ENCODE measurements at places on chromosomes 7 and 10.

GRCh38 chr7:116512520-116513188, 12.2 kb upstream of the CAV1 start:
- no peak for DNase-seq

GRCh38 chr10:37379991-37380390, 254.6 kb downstream of the ANKRD30A start:
- no peak for DNase-seq

DNA sequence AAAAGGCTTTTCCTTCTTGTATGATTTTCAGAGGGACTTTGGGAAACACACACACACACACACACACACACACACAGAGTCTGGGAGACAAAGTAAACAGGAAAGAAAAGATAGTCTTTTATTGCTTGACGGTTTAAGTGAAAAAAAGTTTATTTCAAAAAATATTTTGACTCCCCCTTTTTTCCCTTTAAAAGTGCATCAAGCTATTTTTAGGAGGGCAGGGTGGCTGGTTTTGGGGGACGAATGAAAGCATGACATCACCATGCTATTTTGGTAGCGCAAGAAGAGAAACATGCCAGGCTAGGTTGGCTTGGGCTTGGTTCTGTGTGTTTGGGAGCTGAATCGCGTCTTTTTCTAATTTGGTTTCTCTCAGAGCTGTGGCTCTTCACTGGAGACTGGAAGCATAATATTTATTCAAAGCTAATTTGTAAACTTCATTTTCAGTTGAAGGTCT, 129.2 kb downstream of the BAMBI start:
- DNase-seq = no peak

- DNase-seq = no peak
These were observed 4.0 kb upstream of the AFAP1L2 start for GRCh38 chr10:114408112-114408967.

- no peak for DNase-seq
These were observed 347.8 kb downstream of the IPMK start for GRCh38 chr10:57919864-57920263.

DNA sequence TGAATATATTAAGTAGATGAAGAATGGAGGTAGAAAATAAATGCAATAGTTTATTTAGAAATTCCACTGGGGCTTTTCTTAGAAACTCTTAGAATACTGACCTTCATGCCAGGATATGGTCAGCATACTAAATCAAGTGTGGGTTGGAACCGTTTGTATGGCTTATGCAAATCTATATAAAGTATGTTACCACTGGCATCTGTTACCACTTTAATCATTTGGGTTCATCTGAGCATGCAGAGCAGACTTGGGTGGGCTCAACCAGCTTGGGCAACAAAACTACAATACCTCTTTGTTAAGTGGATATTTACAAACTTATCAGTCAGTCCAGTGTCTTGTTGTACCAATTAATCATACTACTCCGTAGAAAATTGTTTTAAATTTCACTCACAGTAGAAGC, 125.8 kb downstream of the CRPPA start:
- DNase-seq = no peak

DNA sequence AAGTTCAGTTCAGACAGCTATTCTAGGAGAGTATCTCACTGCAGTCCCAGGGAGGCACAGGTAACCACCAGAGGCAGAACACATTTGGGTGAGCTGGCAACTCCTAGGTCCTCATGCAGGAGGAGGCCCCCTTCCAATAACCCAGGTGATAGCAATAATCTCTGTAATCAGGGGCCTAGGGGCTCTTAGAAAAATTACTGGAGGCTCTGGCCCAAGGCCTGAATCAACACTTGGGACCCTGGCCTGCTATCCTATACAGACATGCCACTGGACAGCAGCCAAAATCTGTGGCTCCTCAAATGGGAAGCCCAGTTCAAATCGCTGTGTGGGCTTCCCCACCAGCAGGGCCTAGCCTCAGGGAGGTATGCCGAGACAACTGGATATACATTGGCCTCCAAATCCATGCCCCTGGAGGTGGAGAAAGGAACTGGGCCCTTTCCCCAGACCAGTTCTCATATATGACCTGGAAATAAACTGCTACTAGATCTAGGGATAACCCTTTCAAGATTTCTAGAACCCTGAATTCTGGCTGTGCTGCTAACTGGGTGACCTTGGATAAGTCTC, 1.6 kb downstream of the AVPI1 start:
- DNase-seq = no peak

GRCh38 chr10:77191324-77192049, 446.1 kb downstream of the KCNMA1 start:
- DNase-seq = no peak

DNA sequence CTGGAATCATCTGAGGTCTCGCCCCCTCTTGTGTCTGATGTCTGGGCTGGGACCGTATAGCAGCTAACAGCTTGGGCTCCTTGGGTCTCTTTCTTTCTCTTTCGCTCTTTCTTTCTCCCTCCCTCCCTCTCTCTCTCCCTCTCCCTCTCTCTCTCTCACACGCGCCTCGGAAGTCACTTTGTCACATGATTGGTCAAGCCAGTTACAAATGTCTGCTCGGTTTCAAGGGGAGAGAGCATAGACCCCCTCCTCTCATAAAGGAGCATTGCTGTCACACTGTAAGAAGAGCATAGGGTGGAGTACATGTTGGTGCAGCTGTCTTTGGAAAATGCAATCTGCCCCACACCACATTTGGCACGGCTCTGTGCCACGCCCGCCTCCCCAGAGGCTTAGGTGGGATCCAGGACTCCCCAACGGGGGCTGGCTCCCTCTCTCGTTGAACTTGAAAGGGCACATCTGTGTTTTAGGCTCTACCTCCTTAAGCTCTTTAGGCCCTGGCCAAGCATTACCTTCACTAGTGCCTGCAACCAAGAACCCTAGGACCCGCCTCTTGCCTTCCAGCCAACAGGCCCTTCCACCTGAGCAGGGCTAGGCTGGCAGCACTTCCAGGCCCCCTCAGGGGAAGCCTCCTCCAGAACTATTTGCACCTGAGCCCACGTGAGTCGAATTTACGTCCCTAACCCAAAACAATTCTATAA, 61.9 kb upstream of the CACUL1 start:
- DNase-seq = no peak

GRCh38 chr7:36838616-36839225, 114.4 kb upstream of the AOAH start:
- no peak for DNase-seq

DNA sequence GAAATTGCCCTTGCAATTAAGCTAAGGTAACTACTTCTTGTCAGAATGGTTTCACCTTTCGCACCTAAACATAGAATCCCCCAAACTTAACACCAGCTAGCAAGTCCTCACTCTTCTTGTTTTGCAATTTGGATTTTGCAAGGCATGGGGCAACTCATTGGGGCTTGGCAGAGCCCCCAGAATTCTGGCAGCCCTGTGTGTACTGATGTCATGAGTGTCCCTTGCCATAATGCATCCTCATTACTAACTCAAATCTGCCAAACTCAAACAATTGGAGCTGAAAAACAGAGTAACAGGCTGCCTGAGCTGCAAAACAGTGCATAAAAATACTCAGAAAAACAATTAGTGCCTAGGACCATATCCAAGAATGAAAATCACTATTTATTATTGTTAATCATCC, 7.9 kb upstream of the XPNPEP1 start:
- no peak for DNase-seq

DNA sequence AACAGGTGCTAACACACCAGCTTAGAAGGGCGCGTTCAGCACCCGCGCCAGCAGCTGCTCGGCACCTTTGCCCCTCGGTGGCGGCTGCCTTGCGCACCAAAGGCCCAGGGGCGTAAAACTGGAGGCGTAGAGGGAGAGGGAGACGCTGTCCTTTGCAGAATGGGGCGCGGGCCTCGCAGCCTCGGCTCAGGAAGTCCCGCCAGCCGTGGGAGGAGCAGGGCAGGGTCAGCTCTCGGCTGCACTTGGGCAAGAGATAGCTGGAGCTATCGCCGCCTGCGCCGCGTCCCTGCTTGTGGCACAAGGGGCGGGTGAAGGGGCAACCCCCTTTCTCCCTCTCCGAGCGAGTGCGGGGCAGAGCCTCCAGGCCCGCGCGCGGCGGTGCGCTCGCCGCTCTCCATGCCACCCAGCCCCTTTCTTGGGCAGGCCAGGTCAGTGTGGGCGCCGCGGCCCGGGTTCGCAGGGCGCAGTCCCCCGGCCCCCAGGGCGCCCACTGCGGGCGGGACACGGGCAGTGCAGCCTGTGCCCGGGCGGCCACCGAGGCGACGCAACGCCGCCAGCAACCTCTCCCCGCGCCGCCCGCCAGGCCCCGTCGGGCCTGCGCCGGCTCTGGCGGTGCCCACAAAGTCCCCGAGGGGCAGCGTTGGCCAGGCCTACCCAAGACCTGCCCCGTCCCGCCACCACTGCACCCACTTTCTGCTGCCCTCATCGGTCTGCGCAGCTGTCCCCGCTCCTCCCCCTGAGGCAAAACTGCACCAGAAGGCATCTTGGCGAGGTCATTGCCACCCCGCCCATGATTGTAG, 4.1 kb downstream of the NEUROD6 start:
- DNase-seq = no peak

DNA sequence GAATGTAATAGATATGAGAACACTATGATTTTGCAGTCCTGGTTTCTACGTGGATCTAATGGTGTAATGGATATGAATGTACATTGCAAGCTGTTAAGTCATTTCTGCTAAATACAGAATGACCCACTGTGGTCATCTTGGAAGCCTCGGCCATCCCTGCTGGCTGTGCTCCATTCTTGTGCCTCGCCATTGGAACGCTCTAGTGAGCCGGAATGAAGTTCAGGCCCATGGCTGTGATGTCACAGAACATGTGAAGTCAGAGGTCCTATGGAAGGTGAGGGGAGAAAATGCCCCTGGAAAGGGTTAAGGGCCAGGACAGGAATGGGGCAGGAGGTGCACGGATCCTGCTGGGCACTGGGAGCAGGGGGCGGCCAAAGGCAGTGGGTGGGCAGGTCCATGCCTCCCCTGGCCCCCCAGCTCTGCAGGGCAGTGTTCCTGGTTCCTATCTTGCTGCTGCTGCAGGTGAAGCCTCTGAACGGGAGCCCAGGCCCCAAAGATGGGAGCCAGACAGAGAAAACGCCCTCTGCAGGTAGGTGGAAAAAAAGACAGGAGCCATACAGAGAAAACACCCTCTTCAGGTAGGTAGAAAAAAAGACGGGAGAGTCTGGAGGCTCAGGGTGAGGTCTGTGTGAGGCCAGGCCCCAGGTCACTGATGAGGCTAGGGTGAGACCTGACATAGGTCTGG, at the start of gene LLCFC1:
Gene LLCFC1 (plus strand): TSS at position 259 of the 685 bp plus-strand sequence. CDS start 138 bp downstream, at position 397.
- DNase-seq = peak; percentile 19

DNA sequence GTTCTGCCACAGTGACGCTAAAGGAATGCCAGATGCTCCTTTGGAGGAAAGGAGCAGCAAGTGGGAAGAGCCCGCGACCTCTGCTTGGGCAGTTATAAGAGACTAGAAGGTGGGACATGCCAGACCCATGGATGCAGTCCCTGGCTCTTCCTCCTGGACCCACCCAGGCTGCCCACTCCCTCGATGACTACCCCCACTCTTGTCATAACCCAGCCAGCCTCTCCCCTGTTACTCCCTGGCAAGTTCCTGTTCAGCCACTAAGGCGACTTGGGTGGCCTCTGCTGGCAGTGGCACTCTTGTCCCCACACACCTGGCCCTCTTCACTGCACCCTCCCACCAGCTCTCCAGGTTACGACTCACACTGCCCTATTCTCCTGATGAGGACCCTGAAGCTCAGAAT, 33.5 kb downstream of the COL13A1 start:
- no peak for DNase-seq

- DNase-seq = no peak
These were observed 66.0 kb downstream of the ELMO1 start for GRCh38 chr7:37382546-37383088.

GRCh38 chr10:118543714-118544400, 51.6 kb downstream of the PRLHR start:
- no peak for DNase-seq

GRCh38 chr10:100743626-100744135, 1.7 kb upstream of the PAX2 start:
- peak; percentile 77 for DNase-seq

- DNase-seq = no peak
These were observed 178.1 kb downstream of the CALN1 start for GRCh38 chr7:72234086-72234485.

DNA sequence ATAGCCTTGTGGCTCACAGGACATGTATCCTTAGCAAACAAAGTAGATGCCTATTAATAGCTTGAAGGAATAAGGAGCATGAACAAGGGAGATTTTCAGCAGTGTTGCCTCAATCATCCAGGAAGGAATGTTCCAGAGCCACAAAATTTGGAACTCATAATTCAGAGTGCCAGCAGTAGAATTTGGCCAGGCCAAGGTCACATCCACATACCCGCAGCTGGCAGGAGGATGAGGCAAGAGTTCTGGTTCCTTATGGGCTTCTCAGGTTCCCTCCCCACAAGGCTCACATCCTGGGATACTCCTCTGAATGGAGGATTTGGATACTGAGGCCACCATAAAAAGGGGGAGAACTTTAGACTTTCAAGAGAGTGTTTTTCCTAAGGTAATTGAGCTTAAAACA, 45.8 kb downstream of the SUFU start:
- DNase-seq = no peak

DNA sequence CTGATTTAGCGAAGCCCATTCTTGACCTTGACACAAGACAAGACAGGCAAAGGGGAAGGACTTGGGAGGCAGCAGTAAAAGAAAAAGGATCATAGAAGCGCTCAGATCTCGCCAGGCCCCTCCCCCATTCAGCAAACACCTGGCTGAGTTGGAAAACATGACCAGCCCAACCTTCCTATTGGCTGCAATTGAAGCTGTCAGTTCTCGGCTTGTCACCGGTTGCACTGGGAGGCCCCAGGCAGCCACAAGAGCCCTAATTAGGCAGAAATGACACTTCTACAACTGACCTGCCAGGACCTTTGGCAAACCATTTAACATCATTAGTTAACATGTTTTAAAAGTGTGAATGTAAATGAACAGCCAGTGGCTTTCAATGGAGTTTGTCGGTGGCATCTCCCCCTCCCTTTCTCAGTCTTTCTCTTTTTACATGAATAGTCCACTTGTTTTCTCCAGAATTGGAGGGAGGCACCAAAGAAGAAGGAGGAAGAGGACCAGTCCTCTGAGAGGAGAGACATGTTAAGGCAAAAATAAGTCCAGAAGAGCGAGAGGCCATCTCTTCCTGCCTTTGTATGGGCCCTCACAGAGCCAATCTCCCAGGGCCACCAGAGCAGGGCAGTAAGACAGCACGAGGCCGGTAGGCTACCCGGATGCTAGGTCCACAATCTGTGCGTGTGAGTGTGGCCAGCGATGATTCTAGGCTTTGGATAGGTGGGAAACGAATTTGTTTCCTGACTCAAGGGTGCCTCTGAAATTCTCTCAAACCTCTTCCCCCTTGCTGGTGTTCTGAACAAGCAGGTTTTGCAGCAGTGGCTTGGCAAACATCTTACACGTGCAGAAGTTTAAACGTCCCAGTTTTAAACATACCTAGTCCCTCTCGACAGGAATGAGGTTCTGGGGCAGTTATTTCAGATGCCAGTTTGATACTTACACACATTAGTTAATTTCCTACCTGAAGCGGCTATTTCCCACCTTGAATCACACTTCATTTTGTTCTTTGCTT, 15.0 kb upstream of the ENO4 start:
- no peak for DNase-seq
